Glutamatergic neuron (in vitro differentiated cells): ENCODE measurements at places on chromosomes 3 and 15. TPM values are rescaled to one million over a fixed set of nuclear protein-coding genes. Genes with fewer than 3 reads are reported as not detected.

The CNTN6 gene
- 23.2 TPM for total RNA-seq

The COMMD2 gene
- total RNA-seq = 60.8 TPM

The NR2F2 gene
- 1.9 TPM for total RNA-seq

The EPB42 gene
- total RNA-seq = not detected

The PPP2R3A gene
- 13.0 TPM for total RNA-seq

The GRK7 gene
- total RNA-seq = not detected

The DCLK3 gene
- total RNA-seq = not detected

The RARRES1 gene
- total RNA-seq = 1.7 TPM

The ALDH1L1 gene
- not detected for total RNA-seq

The HIGD2B gene
- not detected for total RNA-seq

GRCh38 chr3:153094386-153094785 lies 67.6 kb upstream of the RAP2B start:
- H3K36me3 ChIP-seq = no peaks in the 10 kb centered on the region
- H3K4me3 ChIP-seq = no peak overlapping the region
- H3K27ac ChIP-seq = no peak overlapping the region
- no peaks in the 10 kb centered on the region for H3K4me1 ChIP-seq
- no peaks in the 10 kb centered on the region for H3K27me3 ChIP-seq
- no peak for DNase-seq

DNA sequence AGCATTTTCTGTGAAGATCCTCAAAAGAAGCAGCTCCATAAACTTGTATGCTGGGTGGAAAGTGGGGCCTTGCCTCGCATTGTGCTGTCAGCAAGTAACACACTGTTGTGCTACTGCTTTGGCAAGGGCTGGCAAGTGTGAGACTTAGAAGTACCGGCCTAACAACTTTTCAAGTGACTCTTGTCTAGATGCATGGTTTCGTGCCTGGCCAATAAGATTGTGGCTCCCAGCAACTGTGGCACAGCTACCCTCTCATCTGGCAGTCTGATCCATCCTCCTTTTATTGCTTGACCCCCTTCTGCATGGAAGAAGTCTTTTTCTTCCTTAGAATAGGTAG lies 79.4 kb upstream of the VEPH1 start:
- H3K36me3 ChIP-seq = no peaks in the 10 kb centered on the region
- H3K4me3 ChIP-seq = no peak overlapping the region
- no peak for DNase-seq
- no peaks in the 10 kb centered on the region for H3K4me1 ChIP-seq
- H3K27me3 ChIP-seq = peaks cover 2% of the 10 kb centered on the region
- no peak overlapping the region for H3K27ac ChIP-seq

- H3K4me1 ChIP-seq = no peaks in the 10 kb centered on the region
- H3K4me3 ChIP-seq = no peak overlapping the region
- H3K27ac ChIP-seq = no peak overlapping the region
- DNase-seq = no peak
- peaks cover 7% of the 10 kb centered on the region for H3K27me3 ChIP-seq
- no peaks in the 10 kb centered on the region for H3K36me3 ChIP-seq
Observed at GRCh38 chr3:9897408-9898372, 5.0 kb upstream of the IL17RE start.

- peaks cover 4% of the 10 kb centered on the region for H3K27me3 ChIP-seq
- no peaks in the 10 kb centered on the region for H3K4me1 ChIP-seq
- no peak for DNase-seq
- no peak overlapping the region for H3K4me3 ChIP-seq
- H3K27ac ChIP-seq = no peak overlapping the region
Observed at GRCh38 chr15:83659417-83659812, 5.5 kb downstream of the ADAMTSL3 start.

- no peak for DNase-seq
- H3K4me3 ChIP-seq = no peak overlapping the region
- H3K27ac ChIP-seq = no peak overlapping the region
- H3K27me3 ChIP-seq = peaks cover 4% of the 10 kb centered on the region
- H3K4me1 ChIP-seq = peaks cover 8% of the 10 kb centered on the region
Observed at GRCh38 chr3:160569894-160570652, 4.7 kb upstream of the KPNA4 start.

GRCh38 chr3:67713764-67714469 lies 59.5 kb upstream of the SUCLG2 start:
- H3K27ac ChIP-seq = no peak overlapping the region
- no peak for DNase-seq
- peaks cover 2% of the 10 kb centered on the region for H3K4me1 ChIP-seq
- H3K4me3 ChIP-seq = no peak overlapping the region

DNA sequence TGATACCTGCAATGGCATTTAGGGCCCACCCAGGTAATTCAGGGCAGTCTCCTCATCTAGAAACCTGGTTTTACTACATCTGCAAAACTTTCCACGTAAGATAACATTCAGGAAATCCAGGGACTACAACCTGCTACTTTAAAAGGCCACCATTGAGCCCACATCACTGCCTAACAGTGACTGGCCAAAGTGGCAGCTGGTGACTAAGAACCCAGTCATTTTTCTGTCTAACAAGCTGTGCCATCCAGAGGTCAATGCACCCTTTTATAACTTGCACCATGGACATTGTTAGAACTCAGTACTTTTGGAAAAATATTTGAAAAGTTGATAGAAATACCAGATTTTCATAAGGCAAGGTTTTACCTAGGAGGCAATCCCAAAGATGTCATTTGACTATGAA lies 492.4 kb downstream of the OTOL1 start:
- no peak overlapping the region for H3K27ac ChIP-seq
- DNase-seq = no peak
- H3K4me3 ChIP-seq = no peak overlapping the region

GRCh38 chr15:82313446-82313845 lies 35.8 kb downstream of the GOLGA6L10 start:
- H3K4me3 ChIP-seq = no peak overlapping the region
- H3K36me3 ChIP-seq = no peaks in the 10 kb centered on the region
- no peak overlapping the region for H3K27ac ChIP-seq
- no peaks in the 10 kb centered on the region for H3K4me1 ChIP-seq
- peaks cover 4% of the 10 kb centered on the region for H3K27me3 ChIP-seq
- no peak for DNase-seq

DNA sequence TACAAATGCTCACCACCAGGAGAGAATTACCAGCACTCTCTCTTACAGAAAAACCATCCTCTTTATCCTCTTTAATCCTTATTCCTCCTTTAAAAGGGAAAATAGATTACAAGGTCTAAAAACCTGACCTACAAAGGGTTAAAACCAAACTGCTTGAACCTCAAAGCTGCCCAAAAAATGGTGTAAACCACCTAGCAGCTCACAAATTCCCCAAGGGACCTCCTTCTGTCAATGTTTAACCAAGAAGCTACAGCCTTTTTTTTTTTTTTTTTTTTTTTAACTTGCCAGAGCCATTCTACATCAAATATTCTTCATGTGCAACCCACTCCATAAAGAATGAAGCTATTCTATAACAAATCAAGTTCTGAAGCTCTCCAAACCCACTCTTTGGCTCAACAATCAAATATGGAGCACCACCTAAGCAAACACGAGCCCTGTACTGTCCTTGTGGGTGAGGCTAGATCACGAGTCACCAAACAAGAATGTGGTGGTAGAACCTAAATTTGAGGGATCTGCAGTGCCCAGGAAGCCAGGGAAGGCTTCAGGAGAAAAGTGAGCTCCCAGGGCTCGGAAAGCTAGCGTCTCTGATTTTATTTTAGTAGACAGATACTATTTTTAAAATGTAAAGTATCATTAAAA lies 20.1 kb downstream of the OSBPL10 start:
- H3K4me1 ChIP-seq = peaks cover 35% of the 10 kb centered on the region
- peaks cover 1% of the 10 kb centered on the region for H3K36me3 ChIP-seq
- no peak for DNase-seq
- H3K27ac ChIP-seq = peak overlapping the region; percentile 72
- H3K4me3 ChIP-seq = peak overlapping the region; percentile 69

DNA sequence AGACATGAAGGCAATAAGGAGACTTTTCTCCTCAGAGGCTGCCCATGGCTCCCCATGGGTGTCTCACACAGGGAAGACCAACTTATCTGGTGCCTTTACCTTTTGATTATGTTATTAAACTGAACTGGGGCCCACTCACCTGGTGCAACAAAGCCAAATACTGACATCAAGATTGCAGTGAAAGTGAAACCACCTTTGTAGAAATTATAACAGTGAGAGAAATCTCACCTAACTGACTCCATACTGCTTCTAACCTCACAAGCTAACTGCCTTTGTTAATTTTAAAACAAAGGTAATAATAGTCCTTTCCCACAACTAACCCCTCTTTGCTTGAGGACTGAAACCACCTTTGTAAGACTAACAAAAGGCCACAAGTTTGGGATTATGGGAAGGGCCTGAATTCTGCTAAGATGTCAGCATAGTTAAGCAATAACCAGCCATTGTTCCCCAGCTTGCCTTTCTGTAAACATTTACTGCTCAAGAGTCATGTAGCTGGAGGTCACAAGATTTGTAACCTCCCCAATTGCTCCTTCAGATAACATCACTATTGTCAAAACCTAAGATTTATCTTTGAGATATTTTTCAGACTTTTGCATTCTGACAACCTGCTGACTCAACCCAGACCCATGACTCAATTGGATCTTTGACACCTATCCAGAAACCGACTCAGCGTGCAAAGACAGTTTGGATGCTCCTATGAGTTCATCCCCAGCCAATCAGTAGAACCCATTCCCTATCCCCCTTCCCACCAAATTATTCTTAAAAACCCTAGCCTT lies 420.3 kb upstream of the CFAP20DC start:
- H3K27me3 ChIP-seq = no peaks in the 10 kb centered on the region
- H3K27ac ChIP-seq = no peak overlapping the region
- no peak for DNase-seq
- no peak overlapping the region for H3K4me3 ChIP-seq

DNA sequence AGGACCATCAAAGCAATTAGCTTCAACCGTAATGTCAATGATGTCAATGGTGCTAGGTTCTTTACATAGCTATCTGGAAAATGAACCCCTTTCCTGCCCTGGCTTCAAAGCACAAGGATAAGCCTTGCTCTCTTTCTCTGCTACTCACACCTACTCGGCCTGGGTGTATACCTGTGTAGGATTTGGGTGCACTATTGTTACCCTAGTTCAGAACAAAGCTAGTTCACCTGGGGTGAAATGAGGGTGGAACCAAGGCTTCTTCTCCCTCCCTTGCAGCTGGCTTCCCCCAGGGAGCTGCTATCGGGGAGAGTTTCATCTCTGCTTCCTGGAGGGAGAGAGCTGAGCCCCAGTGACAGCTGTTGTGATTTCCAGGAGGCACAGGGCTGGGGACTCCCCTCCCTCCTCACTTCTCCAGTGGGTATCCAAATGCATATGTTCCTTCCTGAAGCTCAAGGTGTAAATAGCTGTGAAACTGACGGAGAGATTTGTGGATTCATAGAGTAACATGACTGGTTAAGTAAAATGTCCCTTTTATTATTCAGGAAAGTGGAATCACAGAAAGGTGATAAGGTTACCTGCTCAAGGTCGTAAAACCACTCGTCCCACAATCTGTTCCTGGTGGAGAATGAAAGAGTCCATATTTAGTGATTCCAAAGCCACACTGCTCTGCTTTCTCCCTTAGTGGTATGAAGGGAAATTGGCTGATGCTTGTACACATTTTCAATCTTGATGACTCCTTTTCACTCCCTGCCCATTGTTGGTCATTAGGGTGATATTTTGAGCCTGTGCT lies 11.8 kb upstream of the C3orf70 start:
- H3K36me3 ChIP-seq = no peaks in the 10 kb centered on the region
- no peak overlapping the region for H3K4me3 ChIP-seq
- peaks cover 19% of the 10 kb centered on the region for H3K4me1 ChIP-seq
- peak overlapping the region; percentile 63 for H3K27ac ChIP-seq
- no peaks in the 10 kb centered on the region for H3K27me3 ChIP-seq

DNA sequence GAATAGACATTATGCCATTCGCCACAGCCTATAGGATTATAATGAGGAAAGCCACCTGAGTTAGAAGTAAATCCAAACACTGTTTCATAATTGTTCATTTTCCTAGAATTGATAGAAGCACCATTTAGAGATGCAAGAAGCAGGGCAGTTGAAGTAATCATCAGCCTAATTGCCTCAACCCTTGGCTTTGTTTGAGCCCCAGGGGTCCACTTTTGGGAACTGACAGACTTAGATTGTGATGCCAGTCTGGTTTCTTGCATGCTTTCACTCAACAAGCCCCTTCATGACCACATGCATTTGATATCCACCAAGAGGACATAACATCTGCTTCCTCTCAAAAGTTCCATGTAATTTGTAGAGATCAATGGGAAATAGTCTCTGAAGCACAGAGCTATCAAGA lies 97.2 kb upstream of the COL8A1 start:
- no peaks in the 10 kb centered on the region for H3K27me3 ChIP-seq
- H3K36me3 ChIP-seq = no peaks in the 10 kb centered on the region
- H3K4me3 ChIP-seq = no peak overlapping the region
- no peak overlapping the region for H3K27ac ChIP-seq

GRCh38 chr15:97903560-97903959 lies 56.9 kb upstream of the ARRDC4 start:
- H3K4me1 ChIP-seq = no peaks in the 10 kb centered on the region
- no peak for DNase-seq
- H3K4me3 ChIP-seq = no peak overlapping the region
- no peaks in the 10 kb centered on the region for H3K36me3 ChIP-seq
- H3K27ac ChIP-seq = no peak overlapping the region

DNA sequence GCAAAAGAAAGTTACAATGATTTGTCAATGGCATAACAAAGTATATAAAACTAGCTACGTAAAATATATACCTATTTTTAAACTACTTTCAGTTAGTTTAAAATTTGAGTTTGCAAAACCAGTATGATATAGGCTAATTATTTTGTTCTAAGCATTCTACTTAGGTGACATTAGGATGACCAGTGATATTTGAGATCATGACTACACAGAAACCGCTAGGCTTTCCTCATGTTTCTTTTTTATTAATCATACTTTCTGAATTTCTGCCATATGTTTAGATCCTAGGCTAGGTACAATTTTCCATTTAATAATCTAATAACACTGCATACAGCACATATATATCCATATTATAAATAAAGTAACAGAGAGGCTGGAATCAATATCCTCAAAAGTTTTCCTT lies 52.4 kb upstream of the XRN1 start:
- H3K36me3 ChIP-seq = no peaks in the 10 kb centered on the region
- no peak overlapping the region for H3K27ac ChIP-seq

- H3K36me3 ChIP-seq = no peaks in the 10 kb centered on the region
- H3K27ac ChIP-seq = no peak overlapping the region
- no peak overlapping the region for H3K4me3 ChIP-seq
- H3K27me3 ChIP-seq = no peaks in the 10 kb centered on the region
- H3K4me1 ChIP-seq = peaks cover 7% of the 10 kb centered on the region
Observed at GRCh38 chr15:81184188-81184587, 12.5 kb upstream of the IL16 start.

DNA sequence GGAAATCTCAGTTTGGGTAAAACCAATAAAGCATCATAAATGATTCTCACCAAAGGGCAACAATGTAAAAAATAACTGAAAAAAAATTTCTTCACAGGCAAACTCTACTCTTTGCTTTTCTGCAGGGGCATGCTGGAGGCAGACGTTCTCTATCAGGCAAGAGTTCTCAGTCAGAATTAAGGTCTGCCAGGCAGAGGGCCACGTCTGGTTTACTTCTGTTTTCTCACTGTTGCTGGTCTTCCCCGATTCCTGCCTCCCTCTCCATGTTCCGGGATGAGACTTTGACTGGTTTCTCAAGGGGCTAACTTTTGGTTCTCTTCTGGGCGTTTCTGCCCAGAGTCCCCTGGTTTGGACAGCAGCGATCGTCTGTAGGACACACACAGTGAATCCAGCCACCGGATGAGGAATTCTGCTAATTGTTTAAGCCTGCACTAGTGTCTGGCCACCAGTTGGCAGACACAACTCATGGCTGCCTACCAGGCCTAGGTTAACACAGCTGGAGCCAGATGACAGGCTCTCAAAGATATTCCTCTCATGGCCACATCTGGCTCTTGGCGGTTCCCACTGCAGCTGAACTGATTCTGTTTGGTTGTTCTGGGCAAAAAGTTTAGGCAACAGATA lies 273.1 kb downstream of the FOXP1 start:
- no peak overlapping the region for H3K4me3 ChIP-seq
- no peaks in the 10 kb centered on the region for H3K36me3 ChIP-seq
- peaks cover 28% of the 10 kb centered on the region for H3K4me1 ChIP-seq
- H3K27ac ChIP-seq = no peak overlapping the region
- peaks cover 2% of the 10 kb centered on the region for H3K27me3 ChIP-seq
